ENCODE measurements at places on chromosomes 1 and 21.
A peak's percentile ranks its signal among the peaks of the same experiment; 100 is the strongest.

- DNase-seq: no peak
These were observed 262.4 kb downstream of the PTPRC start for GRCh38 chr1:198901266-198901665.

- DNase-seq: no peak
These were observed 2.4 kb downstream of the FCN3 start for GRCh38 chr1:27372022-27372807.

DNA sequence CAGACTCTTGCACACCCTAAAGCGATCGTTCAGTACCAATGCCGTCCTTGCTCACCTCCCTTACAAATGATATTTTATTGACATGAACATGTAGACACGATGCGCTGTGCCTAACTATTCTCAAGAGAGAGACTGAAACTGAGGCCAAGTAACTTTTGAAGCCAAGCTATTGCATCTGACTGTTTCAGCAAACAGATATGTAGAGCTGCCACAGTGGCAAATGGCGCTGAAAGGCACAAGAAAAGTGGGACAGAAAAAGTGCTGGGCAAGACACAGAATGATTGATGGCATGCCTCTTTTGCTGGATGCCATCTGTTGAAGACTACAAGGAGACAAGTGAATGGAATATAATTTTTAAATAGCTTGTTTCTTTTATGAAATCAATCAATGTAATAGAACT lies 1157.2 kb upstream of the ADGRL4 start:
- no peak for DNase-seq

DNA sequence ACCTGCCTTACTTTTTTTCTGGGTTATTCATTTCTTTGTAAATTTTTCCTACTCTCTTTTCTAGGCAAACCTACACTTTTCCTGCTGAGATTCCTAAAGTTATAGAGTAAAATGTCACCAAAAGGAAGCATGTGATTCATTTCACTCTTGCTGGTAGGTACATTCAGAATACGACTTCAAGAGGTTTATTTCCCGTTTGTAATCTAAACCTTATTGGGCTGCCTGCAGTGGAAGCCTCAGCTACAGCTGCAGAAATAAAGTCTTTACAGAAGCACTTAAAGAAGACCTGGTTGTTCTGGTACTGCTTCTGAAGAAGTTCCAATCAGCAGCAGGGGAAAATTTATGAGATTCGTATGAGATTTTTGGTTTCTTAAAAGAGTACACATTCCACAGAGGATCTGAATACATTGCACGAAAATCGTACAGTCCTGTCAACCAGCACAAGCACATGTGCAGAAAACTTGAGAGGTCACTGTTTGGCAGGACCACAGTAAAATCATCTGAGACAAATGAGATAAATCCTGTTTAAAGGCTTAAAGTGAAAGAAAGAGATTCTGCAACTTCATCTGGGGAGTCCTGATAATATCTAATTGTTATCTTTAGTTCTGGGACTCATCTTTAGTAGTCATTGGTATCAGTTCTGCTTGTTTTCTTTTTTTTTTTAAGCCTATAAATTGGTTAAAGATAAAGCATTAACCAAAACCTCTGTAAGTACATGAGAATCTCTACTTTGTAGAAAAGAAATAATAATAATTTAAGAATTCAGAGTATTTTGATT lies 109.9 kb upstream of the ADGRL2 start:
- peak; percentile 61 for DNase-seq

- DNase-seq: no peak
These were observed 52.3 kb downstream of the UTP25 start for GRCh38 chr1:209880031-209880430.

DNA sequence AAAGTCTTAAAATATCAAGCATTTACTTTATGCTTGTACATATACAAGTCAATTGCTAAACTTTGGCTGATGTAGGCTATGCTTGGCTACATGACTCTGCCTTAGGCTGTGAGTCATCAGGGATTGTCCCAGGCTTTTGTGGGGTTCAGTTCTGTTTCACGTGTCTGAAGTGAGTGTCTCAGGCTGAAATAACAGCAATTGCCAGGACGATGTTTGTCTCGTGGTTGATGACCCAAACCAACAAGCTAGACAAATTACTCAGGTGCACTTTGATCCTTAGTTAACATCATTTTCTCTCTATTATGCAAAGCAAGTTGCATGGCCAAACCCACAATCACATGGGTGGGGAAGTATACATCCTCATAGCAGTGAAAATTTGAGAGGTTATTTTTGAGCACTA lies 410.1 kb downstream of the BRINP3 start:
- DNase-seq: peak; percentile 4

DNA sequence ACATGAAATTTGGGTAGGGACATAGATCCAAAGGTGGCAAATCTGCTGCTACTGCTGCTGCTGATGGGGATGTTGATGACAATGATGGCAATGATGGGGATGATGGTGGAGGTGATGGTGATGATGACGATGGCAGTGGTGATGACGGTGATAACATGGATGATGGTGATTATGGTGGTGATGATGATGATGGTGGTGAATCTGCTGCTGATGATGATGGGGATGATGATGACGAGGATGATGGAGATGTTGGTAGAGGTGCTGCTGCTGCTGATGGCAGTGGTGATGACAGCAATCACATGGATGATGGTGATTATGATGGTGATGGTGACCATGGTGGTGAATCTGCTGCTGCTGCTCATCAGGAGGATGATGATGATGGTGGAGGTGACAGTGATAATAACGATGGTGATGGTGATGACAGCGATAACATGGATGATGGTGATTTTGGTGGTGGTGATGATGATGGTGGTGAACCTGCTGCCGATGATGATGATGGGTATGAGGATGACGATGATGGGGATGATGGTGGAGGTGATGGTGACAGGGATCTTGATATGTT lies 341.0 kb upstream of the VAMP3 start:
- no peak for DNase-seq

GRCh38 chr1:11641776-11642305 lies 12.4 kb downstream of the FBXO2 start:
- no peak for DNase-seq

GRCh38 chr1:34885405-34886247 lies 26.1 kb upstream of the SMIM12 start:
- peak; percentile 32 for DNase-seq

DNA sequence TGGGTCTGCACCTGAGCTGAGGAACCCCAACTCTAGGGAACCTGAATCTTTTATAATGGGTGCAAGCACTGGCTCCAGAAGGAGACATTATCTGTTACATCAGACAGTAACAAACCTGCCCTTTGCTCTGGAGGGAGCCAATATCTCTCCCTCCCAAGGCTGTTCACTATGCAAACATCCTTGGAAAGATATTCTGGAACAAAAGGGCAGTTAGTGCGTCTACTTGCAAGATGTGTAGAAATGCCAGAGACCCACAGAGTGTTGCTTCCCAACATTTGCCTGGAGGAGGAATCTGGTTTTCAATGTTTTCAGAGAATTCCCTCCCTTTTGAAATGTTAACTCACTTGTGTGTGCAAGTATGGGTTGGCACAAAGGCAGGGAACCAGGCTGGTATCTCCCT lies 31.9 kb downstream of the UMODL1 start:
- no peak for DNase-seq

DNA sequence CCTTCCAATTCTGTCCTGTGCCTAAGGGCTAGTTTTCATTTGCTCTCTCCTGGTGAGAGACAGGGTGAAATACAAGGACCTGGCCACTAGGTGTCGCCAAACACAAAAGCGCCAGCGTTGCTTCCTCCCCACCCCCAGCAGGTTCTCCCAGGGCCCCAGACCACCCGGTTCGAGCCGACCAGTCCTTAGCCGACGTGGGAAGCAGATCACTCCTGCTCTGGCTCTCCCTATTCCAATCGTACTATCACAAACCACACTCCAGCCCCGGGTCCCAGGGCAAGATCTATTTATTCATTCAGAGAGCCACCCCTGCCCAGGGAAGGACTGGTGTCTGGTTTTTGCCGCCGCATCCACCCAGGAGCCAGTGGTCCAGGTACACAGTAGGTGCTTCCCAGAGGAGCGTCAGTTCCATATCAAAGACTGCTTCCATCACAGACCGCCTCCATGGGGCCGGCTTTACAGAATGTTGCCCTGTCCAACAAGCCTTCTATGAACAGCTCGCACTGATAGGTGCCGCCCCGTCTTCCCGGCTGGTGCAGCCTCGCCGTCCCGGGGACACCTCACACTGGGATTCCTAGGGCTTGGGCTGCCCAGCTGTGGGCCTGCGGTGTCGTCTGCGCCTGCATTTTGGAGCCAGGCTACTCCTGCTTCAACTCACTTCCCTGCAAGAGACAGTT lies 35.0 kb downstream of the CTNNBIP1 start:
- DNase-seq: peak; percentile 71

DNA sequence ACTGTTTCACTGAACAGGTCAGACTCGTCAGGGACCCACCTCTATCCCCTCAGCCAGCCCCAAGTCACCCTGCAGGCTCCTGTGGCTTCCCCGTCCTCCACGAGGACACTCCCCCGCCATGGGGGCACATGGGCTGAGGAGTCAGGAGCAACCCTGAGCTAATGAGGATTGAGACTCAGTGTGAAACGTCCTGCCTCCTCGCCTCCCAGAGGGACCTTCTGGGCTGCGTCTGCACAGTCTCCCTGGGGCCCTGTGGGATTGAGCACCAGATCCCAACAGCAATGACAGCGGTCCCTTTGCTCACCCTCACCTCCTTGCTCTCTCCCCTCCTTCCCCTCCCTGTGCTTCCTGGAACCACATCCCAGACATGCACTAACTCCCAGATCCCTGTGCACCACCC lies 18.9 kb upstream of the SLC25A33 start:
- no peak for DNase-seq

GRCh38 chr1:17661546-17662157 lies 93.5 kb upstream of the ACTL8 start:
- peak; percentile 46 for DNase-seq

DNA sequence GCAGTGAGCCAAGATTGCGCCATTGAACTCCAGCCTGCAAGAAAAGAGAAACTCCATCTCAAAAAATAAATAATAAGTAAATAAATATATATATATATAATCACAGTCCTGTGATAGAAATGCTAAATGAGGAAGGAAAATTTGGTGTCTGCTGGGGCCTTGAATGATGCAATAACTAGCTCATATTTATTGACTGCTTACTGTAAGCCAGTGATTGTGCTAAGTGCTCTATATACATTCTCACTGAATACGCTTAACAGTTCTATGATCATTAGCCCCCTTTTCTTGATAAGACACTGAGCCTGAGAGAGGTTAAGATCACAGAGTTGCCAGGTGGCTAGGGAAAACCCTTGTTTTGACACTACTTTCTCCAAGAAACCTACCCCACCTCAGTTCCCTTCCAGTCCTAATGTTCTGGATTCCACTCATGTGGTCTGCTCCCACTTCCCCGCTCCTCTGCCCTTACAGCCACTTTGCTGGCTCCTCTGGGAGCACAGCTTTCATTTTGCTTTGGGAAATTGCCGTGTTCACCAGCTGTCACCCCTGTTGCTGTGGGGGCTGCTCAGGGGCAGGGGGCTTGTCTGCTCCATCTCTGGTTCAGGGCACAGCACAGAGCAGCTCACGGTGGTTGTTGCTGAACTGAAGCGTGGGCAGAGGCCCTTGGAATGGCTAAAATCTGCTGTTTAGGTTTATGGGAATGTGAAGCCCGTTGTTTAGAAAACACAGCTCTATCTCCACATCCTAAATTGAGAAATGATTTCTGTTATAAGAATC lies 2.5 kb upstream of the BMP8A start:
- DNase-seq: no peak

DNA sequence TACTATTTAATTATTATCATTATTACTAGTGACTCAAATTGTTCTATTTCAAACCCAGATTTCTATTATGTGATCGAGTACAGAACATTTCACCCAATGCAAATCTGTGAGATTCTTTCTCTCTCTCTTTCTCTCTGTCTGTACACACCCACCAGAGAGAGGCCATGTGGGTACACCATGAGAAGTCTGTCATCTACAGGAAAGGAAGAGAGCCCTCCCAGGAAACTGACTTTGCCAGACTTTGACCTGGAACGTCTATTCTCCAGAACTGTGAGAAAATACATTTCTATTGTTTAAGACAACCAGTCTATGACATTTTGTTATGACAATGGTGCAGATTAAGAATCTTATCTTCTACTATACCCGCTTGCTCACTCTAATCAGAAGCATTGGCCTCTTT lies 1091.6 kb downstream of the TTLL7 start:
- no peak for DNase-seq

DNA sequence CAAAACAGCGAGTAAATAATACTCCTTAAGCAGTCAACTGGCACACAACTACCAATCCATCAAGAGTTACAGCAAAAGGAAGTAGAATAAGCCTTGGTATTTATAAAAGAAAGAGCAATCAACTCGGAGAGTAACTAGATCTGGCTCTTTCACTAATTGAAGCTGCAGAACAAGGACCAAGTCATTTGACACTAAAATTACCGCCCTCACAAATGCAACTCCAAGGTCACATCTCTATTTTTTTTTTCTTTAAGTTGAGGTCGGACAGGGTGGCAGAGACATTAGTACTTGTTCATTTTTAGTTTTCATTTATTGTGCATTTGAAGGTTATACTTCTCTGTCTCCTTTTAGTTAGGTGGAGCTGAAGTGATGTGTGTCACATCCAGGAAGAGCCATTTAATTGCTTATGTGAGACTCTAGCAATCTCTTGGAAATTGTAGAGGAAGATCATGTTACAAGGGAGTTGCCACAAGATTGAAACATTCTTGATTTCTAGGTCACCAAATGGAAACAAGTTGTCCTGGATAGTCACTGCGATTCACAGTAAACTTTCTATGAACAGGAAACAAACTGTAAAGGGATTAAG lies 138.1 kb upstream of the ADAMTS5 start:
- DNase-seq: peak; percentile 29

DNA sequence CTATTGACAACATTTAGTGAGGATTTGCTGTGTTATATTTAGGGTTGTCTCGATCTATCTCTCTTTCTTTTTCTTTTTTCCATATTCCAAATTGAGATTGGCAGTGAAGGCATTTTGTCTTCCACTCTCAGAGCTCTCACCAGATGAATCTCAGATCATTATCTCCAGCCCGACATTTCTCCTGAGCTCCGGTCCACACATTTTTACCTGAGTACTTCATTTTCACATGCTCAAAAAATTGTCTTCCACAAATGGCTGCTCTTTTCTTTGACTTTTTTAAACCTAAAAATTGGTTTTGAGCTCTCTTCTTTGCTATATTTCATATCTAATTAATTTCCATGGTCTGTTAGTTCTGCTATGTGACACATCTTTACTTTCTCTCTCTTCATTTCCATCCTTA lies 56.9 kb upstream of the ASB17 start:
- no peak for DNase-seq

DNA sequence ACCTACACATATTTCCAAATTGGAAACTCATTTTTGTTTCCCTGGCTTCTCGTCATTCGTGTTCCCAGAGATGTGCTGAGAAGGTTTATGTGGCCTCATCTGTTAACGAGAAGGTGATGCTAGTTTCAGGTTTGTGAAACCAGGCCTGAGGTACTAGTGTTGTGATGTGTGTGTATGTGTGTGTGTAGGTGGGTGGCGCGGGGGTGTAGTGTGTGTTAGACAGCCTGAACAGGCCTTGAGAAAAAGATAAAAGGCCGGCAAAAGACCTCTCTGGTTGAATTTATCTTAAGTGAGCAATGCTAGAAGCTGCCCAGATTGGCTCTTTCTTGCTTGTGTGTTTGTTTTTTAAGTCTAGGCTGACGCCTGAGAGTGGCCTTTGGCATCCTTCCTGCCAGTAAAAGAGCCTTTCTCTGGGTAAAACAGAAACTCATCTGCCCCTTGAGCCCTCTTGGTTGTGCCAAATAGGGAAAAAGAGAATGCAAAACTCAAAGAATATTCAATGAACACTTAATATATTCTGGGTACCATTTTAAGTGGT lies 65.8 kb upstream of the HSD17B7 start:
- no peak for DNase-seq

- no peak for DNase-seq
These were observed 91.3 kb downstream of the VWA5B1 start for GRCh38 chr1:20381961-20382360.

GRCh38 chr1:32958827-32959226 lies 5.8 kb downstream of the RNF19B start:
- DNase-seq: no peak
